ENCODE measurements at places on chromosomes 7 and 10.

- DNase-seq: no peak
Observed at GRCh38 chr7:5354460-5355232, 69.0 kb downstream of the TNRC18 start.

- DNase-seq: no peak
Observed at GRCh38 chr10:74598891-74599566, 227.4 kb upstream of the KAT6B start.

DNA sequence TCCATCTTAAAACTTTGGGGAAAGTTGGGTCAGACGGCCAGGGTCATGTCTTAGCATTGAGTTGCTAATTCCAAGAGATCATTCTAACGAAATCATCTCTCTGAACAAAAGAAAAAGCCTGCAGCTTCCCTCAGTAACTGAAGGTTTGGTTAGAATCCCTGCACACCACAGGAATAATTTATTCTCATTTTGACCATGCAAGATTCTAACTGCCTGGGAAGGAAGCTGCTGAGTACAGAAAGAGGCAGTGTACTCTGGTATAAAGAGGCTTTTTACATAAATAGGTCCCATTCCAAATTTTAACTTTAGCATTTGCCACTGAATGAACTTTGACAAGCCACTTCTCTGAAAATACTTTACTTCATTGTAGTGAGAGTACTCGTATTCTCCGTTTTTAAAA lies 76.9 kb upstream of the RSBN1L start:
- no peak for DNase-seq

GRCh38 chr7:94357076-94357475 lies 37.6 kb upstream of the COL1A2 start:
- no peak for DNase-seq

GRCh38 chr7:28291559-28291958 lies 111.0 kb upstream of the JAZF1 start:
- no peak for DNase-seq

DNA sequence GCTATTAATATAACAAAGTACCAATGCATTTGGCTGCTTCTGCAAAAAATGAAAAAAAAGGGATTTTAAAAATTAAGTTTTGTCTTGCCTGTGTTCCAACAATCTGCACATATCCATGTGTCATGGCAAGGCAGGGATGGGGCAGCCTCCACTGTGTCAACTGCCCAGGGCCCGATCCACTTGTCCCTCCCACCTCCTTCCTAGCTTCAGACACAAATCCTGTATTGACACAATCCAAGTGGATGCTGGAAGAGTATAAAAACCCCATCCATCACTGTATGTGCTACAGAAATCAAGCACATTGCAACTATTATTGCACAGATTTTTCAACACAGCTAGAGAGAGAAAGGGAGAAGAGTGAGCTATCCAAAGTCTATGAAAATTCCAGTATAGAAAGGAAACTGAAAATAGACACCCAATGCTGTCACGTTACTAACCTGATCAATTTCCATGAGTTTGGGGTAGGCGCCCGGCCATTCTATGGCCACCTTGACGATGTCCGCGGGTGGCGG lies 106.4 kb downstream of the ELMO1 start:
- DNase-seq: no peak

DNA sequence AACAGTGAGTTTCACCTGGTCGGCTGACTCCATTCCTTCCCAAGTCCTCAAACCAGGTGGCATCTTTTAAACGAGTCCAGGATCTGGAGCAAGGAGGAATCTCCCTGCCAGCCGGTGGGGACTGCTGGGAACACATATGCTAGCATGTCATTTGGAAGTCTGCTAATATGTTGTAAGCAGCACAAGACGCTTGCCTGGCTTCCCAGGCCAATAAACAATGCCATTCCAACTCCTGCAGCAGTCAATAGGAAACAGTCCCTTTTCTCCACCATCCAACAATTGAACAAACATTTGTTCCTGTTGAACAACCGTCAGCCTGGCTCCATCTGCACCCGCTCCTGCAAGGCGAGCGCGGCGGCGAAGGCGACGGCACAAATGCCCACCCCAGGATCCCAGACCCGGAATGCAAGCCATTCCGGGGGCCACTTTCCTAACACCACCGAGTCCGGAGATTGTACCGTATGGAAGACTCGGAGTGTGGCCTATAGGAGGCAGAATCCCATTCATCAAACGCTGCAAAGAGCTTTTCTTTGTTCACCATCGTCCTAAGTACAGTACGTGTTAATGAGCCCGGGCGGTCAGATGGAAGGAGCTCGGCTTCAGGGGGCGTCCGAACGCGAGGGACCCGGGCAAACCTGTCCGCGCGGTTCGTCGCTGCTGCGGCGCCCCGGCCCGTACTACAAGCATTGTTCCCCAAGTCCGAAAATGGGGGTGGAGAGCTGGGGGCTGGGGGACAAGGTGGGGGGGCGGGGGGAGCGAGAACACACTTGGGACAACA lies 1.6 kb downstream of the FAM53B start:
- no peak for DNase-seq

DNA sequence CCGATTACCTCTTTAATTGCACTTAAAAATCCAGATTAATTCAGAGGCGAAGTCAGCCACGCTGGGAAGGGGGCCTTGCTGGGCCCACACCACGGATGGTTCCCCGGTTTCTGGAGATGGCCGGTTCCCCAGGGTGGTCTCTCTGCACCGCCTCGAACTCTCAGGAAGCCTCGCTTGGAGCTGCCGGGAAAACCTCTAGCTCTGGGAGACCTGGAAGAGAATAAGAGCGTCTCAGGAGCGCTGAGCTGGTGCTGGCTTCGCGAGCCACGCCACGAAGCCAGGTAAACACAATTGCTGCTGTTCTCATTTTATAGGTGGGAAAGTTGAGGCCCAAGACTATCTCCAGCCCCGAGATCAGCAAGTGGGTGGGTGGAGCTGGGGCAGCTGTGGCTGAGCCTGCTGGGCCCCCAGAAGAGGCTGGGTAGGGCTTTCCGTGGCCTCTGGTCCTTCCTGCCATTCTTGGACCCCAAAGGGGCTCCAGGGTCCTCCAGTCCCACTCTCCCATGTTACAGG lies 110.4 kb downstream of the MICALL2 start:
- no peak for DNase-seq

DNA sequence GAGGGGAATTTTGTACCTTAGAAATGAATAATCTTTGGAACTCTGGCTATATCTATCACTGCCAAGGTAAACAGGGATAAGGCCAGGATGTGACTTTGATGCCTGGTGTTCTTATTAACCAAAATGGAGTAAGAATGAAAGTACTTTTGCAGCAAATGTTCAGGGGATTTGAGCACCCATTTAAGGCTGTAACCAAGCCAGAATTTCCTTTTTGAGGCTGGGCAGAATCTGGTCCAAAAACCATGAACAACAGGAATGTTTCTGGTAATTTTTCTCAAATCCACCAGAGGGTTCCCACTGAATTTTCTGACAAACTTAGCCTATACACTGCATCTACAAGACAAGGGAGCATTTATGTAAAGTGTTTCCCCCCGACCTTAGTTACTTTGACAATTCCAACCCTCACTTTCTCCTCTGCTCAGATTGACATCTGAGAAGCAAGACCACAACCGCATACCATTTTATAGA lies 120.6 kb downstream of the BAMBI start:
- DNase-seq: no peak

- DNase-seq: no peak
Observed at GRCh38 chr7:124152859-124153692, 120.2 kb upstream of the TMEM229A start.

- DNase-seq: no peak
Observed at GRCh38 chr10:61942604-61943461, 41.3 kb downstream of the ARID5B start.

DNA sequence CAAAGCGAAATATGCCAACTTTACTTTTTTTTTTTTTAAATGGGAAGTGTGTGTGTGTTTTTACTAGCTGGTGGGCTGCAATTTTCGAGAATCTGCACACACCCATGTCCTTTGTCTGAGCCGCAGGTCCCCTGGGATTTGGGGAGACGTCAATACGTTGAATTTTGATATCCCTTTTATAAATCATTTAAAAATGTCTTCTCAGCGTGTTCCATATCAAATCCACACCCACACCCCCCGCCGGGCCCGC lies 404 bp upstream of the FMC1 start:
- no peak for DNase-seq

DNA sequence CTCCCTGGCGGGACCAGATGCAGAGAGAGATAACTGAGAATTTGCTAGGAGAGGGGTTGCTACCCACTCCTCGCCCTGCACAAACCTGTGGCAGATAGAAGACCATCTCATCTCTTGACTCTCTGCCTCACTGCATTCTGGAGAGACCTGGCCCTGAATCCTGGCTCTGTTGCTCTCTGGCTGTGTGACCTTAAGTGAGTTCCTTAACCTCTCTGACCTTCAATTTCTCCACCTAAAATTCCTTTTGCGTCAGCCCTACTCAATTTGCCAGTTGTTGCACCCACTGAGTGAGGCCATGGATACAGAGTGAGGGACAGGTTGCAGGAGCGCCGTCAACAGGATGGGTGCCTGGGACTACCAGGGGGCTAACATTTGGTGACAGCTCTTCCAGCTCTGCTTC lies 5.2 kb downstream of the C10orf71 start:
- no peak for DNase-seq

DNA sequence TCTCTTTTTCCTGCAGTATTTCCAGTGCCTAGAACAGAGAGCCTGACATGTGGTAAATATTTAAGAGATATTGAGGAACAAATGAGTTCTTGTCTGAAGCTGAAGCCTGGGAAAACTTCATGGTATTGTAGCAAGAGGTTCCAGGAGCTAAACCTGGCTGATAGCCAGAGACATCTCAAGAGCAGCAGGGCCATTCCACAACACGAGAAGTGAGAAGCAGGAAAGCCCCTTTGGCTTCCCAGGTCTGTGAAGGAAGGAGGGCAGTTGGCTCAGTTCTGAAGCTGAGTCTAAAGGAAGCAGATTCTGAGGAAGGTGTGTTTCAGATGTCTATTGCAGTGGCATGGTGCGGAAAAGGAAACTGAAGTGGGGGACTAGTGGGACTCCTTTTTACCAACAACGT lies 63.8 kb upstream of the FAM204A start:
- no peak for DNase-seq

GRCh38 chr7:13851736-13852135 lies 137.7 kb downstream of the ETV1 start:
- DNase-seq: peak; percentile 59

GRCh38 chr10:50422259-50422658 lies 170.9 kb upstream of the ASAH2 start:
- no peak for DNase-seq

- no peak for DNase-seq
Observed at GRCh38 chr10:23885853-23886252, 323.1 kb upstream of the KIAA1217 start.

DNA sequence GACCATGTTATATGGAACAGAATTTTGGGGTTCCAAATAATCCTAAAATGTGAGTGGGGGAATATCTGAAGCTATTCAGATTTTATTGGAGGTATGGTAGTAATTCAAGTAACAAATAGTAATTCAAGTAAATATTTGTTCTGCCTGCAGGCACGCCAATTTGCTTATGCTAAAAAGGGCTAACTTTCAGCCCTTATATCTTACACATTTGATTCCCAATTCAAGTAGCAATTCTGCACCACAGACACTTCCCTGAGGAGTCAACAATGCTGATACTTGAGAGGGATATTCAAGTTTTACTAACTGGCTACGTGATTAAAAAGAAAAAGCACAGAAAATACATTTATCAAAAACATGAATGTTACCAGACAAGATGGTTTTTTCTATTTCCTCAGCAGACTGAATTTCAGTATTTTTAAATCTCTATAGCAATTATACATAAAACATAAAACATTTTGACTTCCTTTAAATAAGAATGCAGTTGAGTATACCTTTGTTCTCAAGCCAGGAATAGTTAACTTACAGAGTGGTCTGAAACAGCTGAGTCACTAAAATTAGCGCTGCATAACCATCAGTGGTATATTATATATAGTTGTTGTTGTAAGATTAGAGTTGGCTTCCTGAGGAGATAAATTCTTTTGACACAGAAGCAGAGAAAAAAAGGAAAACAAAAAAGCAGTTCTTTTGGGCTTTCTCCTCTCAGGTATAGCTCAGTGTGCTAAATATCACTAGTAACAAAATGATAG lies 33.9 kb downstream of the MTPN start:
- DNase-seq: no peak

- DNase-seq: no peak
Observed at GRCh38 chr10:58241346-58241745, 26.3 kb downstream of the IPMK start.

- DNase-seq: no peak
Observed at GRCh38 chr10:51501396-51501795, 198.0 kb downstream of the CSTF2T start.

DNA sequence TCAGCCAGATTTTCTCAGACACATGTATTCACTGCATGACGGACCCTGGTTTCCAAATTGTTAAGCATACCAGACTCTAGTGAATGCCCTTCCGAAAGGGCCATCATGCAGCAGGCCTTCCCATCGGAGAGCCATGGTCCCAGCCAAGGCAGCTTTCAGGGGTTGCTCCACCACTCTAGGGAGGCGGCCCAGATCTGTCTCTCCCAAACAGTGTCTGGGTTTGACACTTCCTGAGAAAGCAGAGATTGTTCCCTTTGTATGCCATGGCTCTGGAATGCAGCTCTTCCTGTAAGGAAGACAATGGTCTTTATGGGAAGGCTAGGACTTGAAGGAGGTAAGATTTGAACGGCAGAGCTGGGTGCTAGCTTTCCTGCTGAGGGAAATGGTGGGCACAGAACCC lies 178.8 kb upstream of the BMPER start:
- DNase-seq: no peak

GRCh38 chr7:37084303-37084702 lies 360.0 kb upstream of the AOAH start:
- no peak for DNase-seq

DNA sequence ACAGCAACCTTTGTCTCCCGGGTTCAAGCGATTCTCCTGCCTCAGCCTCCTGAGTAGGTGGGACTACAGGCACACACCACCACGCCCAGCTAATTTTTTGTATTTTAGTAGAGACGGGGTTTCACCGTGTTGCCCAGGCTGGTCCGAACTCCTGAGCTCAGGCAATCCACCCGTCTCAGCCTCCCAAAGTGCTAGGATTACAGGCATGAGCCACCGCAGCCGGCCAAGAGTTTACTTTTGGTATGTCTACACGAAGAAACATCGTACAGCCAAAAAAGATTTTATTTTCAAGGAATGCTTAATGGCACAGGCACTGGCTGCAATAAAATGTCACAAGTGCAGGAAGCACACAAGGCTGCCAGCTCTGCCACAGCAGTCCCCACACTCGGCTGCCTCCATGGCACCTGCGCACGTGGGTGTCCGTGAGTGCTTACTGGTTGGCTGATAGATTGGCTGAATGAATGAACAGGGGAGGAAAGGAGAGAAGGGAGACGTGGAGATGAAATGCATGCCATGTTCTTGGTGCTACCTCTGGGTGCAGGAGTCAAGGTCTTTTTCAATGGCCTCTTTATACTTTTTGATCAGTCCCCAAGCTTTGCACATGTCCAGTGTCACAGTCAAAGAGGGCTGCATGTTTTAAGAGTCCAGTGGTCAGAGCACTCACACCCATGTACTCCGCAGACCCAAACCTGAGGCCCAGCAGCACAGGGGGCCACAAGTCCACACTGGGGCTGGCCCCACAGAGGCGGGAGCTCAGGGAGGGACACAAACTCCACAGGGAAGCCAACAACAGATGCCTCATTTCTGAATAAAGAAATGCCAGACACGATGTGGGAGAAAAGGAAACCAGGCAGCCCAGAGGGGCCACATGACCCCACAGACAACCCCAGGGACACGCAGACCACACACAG lies 198.2 kb downstream of the MAD1L1 start:
- DNase-seq: no peak

Data from NCI-H2107 (cell line).